ENCODE measurements at places on chromosomes 6 and 20.

DNA sequence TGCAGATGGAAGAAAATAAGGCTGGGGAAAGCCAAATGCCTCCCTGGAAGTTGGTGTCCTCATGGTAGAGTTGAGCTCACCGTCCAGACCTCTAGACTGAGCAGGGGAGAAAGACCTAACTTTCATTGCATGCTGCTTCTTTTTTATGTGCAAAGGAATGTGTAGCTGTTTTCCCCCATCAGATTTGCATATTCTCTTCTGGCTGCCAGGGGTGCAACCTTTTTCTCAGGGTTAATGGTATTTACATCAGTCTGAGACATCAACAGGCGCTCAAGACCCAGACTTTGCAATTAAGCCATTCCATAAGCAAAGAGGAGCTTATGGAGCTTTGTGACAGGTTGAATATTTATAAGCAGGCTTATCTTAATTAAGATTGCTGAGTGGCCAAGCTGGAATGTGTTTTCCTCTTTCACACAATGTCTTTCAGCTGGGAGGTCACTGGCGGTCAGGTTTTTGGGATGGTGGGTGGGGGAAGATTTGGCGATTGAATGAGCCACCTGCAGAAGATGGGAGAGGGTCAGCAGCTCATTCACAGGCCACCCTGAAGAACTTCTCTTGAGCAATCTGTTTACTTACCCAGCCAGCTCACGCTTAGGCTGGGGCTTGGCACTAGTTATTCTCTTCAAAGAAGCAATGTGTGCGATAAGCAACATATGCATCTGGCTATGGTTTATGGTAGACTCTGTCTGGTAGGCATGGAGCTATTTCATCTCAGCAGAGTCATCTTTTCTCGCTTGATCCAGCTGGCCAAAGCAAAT, 88.6 kb downstream of the SCP2D1 start:
- no peak for DNase-seq

GRCh38 chr6:66948106-66948505, 1241.1 kb upstream of the EYS start:
- no peak for DNase-seq

- DNase-seq = peak; percentile 35
Measured at GRCh38 chr20:34708621-34709043, 4.5 kb downstream of the TP53INP2 start.

GRCh38 chr20:17503301-17504065, 27.7 kb downstream of the BFSP1 start:
- DNase-seq = no peak

DNA sequence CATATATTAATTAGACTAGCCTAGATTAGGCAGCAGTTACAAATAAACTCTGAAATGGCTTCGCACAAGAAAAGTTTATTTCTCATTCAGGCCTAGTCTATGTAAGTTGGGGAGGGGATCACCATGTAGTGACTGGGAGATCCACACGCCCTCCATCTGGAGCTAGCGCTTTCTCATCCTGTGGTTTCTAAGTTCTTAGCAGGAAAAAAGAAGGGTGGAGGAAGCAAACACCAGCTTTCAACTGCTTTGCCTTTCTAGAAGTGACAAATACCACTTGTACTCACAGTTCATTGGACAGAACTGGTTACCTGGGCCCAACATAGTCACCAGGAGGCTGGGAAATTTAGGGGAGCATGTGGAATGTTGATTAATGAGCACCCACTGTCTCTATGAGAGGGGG, 46.6 kb downstream of the NDUFAF5 start:
- no peak for DNase-seq

GRCh38 chr20:3749689-3750531, 17.4 kb downstream of the HSPA12B start:
- peak; percentile 49 for DNase-seq

GRCh38 chr6:35209081-35209480, 4.7 kb upstream of the SCUBE3 start:
- no peak for DNase-seq

DNA sequence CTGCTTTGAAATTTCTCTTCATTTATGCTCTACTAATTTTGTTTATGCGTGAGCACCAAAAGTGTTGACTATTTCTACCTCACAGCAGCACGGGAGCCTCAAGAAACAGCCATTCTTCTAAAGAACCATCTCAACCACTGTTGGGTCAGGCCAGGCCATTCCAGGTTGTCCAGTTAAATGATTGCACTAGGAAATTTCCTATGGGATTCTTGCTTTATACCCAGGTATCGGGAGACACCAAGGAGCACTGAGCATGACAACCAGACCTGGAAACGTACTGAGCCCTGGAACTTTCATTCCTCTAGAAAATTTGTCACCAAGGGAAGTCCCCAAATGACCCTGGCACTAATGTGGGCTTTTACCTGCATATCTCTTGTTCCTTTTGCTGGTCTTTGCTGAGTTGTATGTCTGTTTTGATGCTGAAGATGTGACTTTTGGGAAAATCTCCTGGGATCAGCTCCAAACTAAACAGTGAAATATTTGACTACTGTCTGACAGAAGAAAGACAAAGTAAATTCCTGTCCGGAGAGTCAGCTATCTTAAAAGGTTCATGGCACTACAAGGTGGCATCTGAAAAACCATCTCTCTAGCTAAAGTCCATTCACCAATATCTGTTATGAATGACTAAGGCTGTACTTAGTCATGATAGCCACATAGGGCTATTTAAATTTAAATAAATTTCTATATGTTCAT, 70.5 kb downstream of the SNAP25 start:
- DNase-seq = no peak

DNA sequence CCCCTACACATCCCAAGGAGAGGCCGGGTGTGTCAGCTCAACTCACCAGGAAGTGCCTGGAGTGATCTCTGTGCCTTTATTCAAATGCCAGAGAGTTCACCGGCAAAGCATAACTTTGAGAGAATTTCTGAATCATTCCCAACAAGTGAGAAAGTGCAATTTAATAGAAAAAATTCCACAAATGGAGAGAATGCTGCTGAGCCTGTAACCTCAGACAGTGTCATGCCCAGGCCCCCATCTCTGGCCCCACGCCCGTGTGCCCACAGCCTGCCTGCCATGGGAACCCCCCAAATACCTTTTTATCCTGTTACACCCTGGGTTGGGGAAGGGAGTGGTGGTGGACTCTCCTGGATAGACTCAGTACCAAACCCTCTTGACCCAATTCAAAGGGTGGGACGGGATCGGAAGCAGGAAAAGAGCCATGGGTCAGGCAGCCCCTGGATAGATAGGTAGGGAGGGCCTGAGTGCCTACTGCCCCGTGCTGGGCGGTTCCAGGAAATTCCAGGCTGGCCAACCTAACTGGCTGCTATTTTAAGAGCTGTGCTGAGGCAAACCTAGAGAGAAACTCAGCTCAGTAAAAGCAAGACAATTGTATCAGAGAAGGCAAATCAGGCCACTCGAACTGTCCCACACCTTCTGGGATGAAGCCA, 179.0 kb upstream of the FOXA2 start:
- DNase-seq = no peak

GRCh38 chr20:47991875-47992488, 206.7 kb upstream of the SULF2 start:
- no peak for DNase-seq

GRCh38 chr20:16178546-16179135, 394.6 kb downstream of the KIF16B start:
- DNase-seq = no peak

- DNase-seq = no peak
Measured at GRCh38 chr6:165439928-165440554, 130.6 kb upstream of the C6orf118 start.

DNA sequence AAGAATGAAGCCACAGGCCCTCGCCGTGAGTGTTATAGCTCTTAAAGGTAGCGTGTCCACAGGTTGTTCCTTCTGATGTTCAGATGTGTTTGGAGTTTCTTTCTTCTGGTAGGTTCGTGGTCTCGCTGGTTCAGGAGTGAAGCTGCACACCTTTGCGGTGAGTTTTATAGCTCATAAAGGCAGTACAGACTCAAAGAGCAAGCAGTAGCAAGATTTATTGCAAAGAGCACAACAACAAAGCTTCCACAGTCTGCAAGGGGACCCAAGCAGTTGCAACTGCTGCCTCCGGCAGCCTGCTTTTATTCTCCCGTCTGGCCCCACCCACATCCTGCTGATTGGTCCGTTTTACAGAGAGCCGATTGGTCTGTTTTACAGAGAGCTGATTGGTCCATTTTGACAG, 5.2 kb downstream of the HIVEP1 start:
- no peak for DNase-seq

DNA sequence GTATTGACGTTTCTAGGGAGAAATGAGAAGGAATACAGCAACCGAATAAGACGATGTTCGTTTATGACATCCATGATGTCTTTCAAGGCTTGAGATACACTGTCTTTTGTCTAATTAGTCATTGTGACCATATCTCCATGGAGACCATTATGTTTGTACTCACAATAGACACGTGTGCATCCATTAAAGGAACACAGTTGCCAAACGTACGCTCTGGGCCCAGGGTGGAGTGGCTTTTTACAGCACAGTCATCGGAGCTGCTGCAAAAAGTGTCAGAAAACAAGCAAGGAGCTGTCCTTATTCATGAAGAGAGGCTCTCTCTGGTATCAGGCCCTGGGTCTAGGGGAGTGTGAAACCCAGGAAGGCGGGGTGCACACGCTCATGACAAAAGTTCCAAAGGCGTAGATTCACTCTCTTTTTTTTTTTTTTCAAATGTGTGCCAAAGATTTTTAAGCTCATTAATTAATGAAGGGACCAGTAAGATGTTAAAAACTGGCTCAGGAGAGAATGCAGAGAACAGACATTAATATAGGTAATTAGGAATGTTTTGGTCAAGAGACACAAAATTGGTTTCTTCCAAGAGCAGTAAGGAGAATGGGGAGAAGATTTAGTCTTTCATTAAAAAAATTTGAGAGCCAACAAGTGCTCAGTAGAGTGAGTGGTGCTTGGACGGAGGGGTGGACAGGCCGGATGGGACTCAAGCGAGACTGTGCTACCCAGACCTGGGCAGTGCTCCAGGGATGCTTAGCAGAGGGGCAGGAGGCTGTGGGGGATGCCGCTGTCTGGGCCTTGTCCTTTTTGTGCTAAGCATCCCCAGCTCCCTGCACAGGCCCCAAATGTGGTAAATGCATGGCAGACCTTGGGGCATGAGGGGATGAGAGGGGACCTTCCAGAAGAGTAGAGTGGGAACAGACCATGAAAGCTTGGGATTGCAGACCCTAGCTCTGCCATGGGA, 34.9 kb upstream of the GTSF1L start:
- DNase-seq = no peak

DNA sequence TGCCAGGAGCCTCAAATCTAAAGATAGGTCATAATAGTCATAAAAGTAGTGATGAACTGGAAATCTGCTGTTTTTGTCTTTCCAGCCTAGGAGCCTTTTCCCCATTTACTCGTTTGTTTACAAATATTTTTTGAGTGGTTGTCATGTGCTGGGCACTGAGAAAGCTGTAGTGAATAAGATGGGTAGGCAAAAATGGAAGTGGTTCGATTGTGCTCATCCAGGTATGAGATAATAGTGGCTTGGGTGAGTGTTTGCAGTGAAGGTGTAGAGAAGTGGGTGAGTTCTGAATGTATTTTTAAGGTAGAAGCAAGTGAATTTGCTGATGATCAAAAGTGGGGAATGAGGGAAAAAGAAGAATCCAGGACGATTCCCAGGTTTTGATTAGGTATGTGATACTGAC, 53.0 kb downstream of the CARMIL1 start:
- no peak for DNase-seq
